NCI-H2107 (cell line): ENCODE measurements at places on chromosomes 16 and 17.
A peak's percentile ranks its signal among the peaks of the same experiment; 100 is the strongest.

GRCh38 chr16:79250502-79251098, 349.9 kb downstream of the MAF start:
- DNase-seq: no peak

DNA sequence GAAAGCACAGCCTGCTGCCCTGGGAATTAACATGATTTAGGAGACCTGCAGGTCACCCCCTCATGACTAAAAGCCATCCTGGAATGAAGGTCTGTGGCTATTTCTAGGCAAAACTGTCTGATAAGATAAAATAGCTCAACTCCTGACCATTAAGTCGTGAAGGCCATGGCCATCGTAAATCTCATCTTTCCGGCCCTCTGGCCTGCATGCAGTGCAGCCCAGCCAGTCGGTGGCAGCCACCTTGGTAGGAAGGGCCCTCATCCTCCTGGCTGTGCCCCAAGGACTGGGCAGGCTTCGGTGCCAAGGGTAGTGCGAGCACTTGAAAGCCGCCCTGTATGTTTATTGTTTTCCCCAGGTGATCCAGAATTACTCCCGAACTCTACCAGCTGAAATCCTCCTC, 18.2 kb upstream of the MEOX1 start:
- DNase-seq: no peak

DNA sequence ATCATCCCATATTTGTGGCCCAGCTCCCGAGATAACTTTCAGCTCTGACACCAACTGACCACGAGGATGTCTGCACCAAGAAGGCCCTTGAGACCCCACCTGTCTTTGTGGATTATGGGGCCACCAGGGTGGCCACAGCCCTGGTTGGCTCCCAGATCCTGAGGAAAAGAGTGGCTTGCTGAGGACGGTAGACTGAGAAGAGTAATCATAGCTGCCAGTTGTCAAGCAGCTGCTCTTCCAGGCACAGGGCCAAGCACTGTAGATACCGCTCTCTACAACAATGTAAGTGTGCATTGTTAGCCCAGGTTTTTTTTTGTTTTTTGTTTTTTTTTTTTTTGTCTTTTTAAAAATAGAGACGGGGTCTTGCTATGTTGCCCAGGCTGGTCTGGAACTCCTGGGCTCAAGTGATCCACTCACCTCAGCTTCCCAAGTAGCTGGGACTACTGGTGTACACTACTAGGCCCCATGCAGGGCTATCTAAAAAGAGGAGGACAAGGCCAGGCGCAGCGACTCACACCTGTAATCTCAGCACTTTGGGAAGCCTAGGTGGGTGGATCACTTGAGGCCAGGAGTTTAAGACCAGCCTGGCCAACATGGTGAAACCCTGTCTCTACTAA, 9.6 kb downstream of the ZNF205 start:
- no peak for DNase-seq

GRCh38 chr17:73933871-73934270, 269.6 kb upstream of the RPL38 start:
- no peak for DNase-seq

DNA sequence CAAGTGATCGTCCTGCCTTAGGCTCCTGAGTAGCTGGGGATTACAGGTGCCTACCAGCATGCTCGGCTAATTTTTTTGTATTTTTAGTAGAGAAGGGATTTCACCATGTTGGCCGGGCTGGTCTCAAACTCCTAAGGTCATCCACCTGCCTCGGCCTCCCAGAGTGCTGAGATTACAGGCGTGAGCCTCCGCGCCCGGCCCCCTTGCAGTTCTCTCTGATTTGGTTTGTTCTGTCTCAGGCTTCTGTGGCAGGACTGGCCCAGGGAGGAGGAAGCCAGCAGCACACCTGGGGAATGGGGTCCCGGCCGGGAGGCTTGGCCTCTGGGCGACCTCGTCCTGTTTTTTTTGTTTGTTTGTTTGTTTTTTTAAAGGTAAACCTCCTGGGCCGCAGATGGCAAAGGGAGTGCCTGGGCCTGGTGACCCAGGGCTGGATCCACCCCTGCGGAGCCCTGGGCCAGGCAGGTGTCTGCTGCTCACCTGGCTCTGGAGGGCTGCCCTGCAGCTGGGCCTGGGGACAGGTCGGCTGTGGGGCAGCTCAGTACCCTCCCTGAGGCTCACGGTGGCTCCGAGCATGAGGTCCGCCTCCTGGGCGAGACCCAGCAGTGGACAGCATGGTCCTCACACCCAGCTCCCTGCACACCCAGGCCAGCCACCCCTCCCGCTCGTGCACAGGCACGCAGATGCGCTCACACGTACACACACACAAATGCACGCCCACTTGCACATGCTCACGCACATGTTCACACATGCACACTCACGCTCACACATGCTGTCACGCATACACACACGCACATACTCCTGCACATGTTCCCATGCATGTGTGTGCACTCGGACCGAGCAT, 3.3 kb upstream of the NUDT16L1 start:
- DNase-seq: no peak

- DNase-seq: no peak
Measured at GRCh38 chr16:17412791-17413190, 58.0 kb downstream of the XYLT1 start.

- DNase-seq: no peak
Measured at GRCh38 chr17:62690168-62690897, 62.9 kb downstream of the MRC2 start.

GRCh38 chr16:77662246-77662645, 60.1 kb upstream of the NUDT7 start:
- no peak for DNase-seq

DNA sequence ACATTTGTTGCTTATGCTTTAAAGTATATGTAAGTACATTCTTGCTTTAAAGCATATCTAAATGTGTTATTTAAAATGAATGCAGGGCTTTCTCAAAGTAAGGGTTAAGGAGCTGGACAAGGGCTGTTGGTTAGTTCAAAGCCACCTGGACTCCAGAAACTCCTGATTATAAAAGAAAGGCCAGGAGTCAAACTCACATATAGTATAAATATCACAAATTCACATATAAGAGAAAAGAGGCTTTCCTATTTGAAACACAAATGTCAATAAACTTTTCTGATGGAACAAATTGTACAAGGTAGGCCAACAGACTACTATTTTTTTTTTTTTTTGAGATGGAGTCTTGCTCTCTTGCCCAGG, 84.5 kb upstream of the CORO6 start:
- DNase-seq: no peak

DNA sequence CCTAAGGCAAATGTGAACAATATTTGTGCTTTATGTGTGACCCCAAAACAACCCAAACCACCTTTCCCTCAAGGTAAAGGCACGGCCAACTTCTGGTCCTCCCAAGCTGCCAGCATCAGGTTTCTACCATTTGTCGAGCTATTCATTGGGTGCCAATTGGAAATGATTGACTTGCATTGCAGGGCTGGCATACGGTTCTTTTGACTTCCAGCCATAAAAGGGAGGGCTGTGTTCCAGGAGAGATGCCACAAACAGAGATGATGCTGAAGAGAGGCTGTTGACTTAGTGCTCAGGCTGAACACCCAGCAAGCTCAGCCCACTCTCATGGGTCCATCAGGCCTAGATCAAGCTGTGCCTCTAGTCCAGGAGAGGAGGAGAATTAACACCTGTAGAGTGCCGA, 252.4 kb downstream of the GRIN2A start:
- DNase-seq: no peak

DNA sequence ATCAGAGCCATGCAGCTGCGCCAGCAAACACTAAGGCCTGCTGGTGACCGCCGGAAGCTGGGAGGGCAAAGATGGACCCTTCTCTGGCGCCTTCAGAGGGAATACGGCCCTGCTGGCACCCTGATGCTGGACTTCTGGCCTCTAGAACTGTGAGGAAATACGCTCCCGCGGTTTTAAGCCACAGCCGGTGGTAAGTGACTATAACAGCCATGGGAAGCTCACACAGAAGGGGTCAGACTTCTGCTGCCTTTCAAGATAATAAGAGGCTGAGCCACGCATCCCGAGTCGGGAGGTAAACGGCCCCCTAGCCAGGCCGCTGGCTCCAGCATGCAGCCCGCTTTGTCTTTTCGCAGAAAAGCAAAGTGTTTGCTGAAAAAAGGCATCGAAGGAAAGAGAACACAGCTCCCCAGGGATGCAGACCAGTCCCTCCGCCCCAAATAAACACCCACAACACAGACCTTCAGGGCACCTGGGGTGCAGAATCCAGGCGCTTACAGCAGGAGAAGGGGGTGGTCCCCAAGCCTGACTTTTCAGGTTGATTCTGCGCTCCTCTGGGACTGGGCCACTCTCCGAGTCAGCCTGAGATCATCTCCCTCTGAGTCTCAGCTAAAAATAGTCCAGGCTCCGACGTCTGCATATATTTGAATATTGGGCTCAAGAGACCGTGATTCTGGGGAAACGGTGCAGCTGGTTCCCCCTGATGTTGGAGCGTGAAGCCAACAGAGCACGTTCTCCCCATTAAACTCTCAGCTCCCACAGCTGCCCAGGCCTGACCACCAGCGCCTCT, 89.7 kb downstream of the MGAT5B start:
- DNase-seq: no peak

GRCh38 chr17:17497845-17498520, 1.8 kb upstream of the RASD1 start:
- DNase-seq: no peak

GRCh38 chr17:43737722-43738121, 20.9 kb downstream of the SOST start:
- no peak for DNase-seq

GRCh38 chr16:2027024-2028010, 615 bp downstream of the NHERF2 start:
- DNase-seq: no peak

- no peak for DNase-seq
Measured at GRCh38 chr17:75635610-75636202, 2.5 kb downstream of the SMIM5 start.

GRCh38 chr17:56176091-56176490, 22.8 kb downstream of the ANKFN1 start:
- no peak for DNase-seq

DNA sequence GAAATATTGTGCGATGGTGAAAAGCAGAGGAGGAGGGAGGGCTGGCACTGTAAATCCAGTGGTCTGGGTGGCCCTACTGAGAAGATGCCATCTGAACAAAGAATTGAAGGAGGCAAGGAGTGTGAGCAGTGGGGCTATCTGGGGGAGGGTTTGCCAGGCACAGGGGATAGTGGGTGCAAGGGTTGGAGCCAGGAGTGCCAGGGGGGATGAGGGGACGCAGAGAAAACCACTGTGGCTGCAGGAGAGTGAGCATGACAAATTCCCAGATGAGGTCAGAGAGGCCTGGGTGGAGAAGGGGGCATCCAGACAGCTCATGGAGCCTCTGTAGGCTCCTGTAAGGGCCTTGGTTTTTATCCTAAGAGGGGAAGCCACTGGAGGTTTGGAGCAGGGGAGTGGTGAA, 4.8 kb downstream of the XYLT2 start:
- no peak for DNase-seq

- DNase-seq: no peak
Measured at GRCh38 chr16:72862090-72862489, 185.8 kb downstream of the ZFHX3 start.

- DNase-seq: no peak
Measured at GRCh38 chr17:17235212-17236174, 1.5 kb downstream of the FLCN start.

GRCh38 chr16:50436271-50436670, 67.5 kb upstream of the BRD7 start:
- DNase-seq: no peak

DNA sequence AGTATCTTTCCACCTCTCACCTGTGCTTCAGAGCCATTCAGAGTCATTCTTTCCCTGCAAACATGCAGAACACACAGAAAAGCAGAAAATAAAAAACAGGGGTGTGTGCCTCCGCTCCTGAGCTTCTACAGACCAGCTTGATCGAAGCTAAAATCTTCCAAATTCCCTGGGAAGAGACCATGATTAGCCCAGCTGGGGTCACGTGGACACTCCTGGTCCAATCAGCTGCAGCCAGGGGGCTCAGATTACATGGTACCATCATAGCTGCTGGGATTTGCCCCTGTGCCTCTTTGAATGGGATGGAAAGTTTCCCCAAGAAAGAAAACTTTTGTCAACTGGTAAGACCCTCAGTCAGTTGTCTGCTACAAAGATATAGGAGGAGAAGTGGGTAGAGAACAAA, 159.9 kb downstream of the TMEM114 start:
- no peak for DNase-seq

- DNase-seq: no peak
Measured at GRCh38 chr17:74206332-74206818, 2.9 kb downstream of the RPL38 start.

- DNase-seq: peak; percentile 38
Measured at GRCh38 chr17:50953831-50954601, 87.9 kb upstream of the TOB1 start.

DNA sequence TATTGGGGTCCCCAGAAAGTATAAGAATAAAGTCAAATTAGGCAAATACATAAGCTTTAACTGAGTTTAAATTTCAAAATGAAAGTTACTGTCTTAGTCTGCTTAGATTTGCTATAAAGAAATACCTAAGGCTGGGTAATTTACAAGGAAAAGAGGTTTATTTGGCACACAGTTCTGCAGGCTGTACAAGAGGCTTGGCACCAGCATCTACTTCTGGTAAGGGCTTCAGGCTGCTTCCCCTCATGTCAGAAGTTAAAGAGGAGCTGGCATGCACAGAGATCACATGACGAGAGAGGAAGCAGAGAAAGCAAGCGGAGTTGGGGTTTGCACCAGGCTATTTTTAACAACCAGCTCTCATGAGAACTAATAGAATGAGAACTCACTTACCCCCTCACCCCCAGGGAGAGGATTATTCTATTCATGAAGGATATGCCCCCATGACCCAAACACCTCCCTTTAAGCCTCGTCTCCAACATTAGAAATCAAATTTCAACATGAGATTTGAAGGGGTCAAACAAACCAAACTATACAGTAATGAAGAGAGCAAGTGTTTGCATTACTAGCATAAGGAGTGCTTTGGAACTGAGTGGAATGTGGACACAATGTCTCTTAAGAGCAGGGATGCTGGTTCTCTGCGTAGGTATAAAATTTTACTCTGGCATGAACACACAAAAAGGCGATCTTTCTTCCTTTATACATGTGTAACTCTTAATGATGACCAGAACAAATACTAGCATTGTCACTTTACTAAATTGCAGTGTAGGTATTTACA, 292.8 kb upstream of the PMFBP1 start:
- no peak for DNase-seq

GRCh38 chr16:88600539-88600896, 30.3 kb downstream of the ZC3H18 start:
- no peak for DNase-seq

GRCh38 chr16:67399749-67400704, 6.7 kb upstream of the TPPP3 start:
- peak; percentile 53 for DNase-seq

GRCh38 chr16:82834151-82834815, 207.5 kb downstream of the CDH13 start:
- DNase-seq: no peak

DNA sequence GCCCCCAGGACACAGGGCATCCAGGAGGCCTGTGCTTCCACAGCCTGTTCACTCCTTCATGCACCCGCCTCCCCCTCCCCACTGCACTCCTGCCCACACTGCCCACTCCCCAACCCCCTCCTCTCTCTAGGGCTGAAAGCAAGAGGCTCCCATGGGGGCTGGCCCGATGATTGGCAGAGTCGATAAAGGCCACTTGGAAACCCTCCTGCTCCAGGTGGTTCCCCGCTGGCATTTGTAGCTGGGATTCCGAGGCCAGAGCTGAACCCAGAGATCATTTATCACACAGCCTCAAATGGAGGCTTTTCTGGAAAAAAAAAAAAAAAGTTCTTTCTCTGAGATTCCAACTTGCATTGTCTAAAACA, 74.1 kb downstream of the SREBF1 start:
- no peak for DNase-seq
